Substantia nigra (tissue), 51 donors: ENCODE measurements at places on chromosomes 6 and 20.

DNA sequence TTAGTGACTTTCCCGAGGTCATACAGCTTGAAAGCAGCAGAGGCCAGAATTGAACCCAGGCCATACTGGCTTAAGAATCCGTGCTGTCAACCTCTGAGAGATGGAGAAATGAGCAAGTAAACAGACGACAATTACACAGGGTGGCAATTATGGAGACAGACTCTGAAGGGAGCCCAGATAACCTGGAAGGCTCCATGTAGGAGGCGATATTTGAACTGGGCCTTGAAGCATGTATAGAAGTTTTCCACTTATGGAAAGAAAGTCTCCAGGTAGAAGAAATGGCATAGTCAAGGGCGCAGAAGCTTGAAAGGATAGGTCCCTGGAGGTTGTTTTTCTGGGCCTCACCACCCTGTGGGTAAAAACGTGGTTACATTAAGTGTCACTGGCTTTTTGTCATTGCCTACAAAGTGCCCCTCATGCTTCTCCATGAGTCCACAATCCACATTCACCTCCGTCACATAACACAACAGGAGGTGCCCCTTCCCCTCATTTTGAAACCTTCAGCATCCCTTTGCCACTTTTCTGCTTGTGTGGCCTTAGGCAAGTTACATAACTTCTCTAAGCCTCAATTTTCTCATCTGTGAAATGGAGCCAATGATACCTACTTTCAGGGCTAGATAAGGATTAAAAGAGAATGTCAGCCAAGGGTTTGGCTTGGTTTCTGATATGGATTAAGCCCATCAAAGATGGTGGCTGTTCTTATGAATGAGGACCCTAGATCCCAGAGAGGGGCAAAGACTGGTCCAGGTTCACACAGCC lies 5.9 kb upstream of the BPI start:
- DNase-seq = no peak

GRCh38 chr6:44248579-44248978 lies 1.7 kb downstream of the HSP90AB1 start:
- DNase-seq = no peak

DNA sequence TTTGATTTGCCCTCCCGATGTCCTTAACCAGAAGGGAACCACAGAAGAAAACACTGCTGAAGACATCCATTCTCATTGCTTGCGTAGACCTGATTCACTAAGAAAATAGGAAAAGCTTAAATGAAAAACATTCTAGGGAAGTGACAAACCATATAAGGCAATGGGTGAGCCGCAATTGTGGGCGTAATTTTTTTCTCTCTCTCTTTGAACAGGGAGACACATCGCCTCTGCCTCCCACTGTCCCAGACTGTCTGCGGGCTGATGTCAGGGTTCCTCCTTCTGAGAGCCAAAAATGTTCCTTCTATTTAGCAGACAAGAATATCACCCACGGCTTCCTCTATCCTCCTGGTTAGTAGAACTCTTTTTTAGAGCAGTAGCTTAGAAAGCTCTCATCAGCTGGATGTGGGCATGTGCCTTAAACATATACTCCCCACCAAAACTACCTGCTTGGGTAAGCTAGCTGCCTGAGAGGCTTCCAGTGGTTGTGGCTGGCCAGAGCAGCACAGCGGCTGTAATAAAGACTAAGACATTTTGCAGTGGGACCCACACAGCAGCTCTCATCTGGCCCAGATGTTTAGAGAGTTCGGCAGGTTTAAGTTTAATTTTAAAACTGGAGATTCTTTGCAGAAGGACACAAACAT lies 22.7 kb upstream of the CTAGE9 start:
- DNase-seq = peak; percentile 5

DNA sequence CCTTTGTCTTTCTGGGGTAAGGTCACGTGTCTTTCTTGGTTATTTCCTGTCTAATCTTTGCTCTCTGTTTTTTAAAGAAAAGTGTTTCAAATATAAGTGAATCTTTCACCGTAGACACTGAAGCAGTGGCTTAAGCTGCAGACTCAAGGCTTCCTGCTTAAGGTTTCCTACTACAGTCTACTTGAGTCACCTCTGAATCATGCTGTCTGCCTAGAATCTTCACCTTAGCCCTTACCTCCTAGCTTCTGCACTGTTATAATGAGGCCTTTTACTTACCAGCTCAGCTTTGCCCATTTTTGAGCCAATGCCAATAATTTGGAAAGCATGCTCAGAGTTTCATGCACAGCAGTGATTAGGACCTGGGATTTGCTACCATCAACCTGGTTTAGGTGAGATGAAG lies 30.6 kb downstream of the ADGRF4 start:
- DNase-seq = no peak

- no peak for DNase-seq
Measured at GRCh38 chr20:36177716-36178115, 23.2 kb downstream of the EPB41L1 start.

DNA sequence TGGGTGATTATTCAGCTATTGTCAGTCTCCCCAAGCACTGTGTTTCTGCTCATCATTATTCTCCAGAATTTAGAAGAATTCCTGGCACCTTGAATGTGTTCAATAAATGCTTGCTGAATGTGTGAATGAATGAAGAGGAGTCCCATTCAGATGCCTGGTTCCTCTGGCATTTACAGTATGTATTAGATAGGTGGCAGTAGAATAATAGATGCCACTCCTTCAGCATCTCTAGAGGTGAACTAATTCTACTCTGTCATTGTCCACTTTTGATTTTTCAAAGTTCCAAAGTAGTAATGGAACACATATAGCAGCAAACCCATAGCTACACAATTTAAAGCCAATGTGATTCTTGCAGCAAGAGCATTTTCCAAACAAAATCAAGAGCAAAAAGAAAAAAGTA lies 118.9 kb upstream of the CEP162 start:
- DNase-seq = no peak

DNA sequence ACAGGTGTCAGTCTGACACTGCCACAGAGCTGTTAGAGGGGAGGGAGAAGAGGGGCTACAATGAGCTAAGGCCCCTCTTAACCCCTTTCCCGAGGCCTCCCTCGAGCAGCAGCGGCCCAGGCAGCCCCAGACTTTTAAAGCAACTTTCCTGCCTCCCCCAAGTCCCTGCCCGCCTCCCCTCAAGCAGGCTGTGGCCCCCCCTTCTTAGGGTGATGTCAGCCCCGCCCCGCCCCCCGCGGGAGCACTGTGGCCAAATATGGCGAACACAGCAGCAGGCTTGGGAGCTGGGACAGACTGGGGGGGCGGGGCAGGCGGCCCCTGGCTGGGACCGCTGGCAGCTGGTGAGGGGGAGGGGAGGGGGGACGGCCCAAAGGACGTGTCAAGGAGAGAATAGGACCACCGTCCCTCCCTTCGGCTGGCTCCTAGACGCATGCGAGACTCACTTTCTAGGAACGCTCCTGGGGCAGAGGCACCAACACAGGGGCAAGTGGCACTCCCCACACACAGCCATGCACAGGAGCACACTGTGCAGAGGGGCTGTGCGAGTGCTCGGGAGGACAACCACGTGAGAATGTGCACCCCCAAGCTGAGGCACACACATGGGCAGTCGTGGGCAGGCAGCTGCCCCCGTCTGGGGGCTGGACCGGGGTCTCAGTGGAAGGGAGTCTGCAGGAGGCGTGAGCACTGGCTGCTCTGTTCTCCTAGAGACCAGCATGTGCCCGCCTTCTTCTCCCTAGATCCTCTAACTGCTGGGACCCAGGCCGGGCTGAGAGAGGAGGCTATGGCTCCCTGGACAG lies 6.7 kb downstream of the TEAD3 start:
- DNase-seq = no peak

GRCh38 chr6:21437581-21437980 lies 156.0 kb upstream of the SOX4 start:
- DNase-seq = no peak

- no peak for DNase-seq
Measured at GRCh38 chr6:159467473-159468041, 225.5 kb downstream of the SOD2 start.

GRCh38 chr20:4082406-4083097 lies 67.2 kb upstream of the RNF24 start:
- DNase-seq = peak; percentile 10

- DNase-seq = no peak
Measured at GRCh38 chr6:32393665-32394420, 13.1 kb downstream of the BTNL2 start.
